Mesothelial cell of epicardium (in vitro differentiated cells): ENCODE measurements at places on chromosomes 3 and 15. TPM values are rescaled to one million over a fixed set of nuclear protein-coding genes. Genes with fewer than 3 reads are reported as not detected.

DNA sequence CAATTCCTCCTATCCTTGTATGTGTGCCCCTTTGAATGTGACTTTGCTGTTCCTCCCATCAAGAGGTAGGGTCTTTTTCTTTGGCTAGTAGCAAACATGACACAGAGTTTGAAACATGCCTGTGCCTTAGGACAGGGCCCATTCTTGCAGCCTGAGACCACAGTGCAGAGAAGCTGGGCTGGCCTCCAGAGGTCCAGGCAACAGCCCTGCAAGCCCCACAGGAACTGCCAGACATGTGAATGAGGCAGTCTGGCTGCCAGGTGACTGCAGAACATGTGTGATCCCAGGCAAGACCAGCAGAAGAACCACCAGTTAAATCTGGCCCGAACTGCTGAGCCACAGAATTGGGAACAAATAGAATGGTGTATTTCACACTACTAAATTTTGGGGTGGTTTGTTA, 1.2 kb upstream of the HGD start:
- H3K4me3 ChIP-seq, result no peak overlapping the region
- no peak overlapping the region for H3K27ac ChIP-seq
- peaks cover 8% of the 10 kb centered on the region for H3K4me1 ChIP-seq
- H3K27me3 ChIP-seq, result no peaks in the 10 kb centered on the region

Gene EFCC1
- 0.29 to 0.67 TPM (median 0.31 TPM) in 3 replicates for total RNA-seq

- H3K4me1 ChIP-seq, result no peaks in the 10 kb centered on the region
- no peaks in the 10 kb centered on the region for H3K27me3 ChIP-seq
- DNase-seq, result no peak
- H3K27ac ChIP-seq, result no peak overlapping the region
- peaks cover 23% of the 10 kb centered on the region for H3K36me3 ChIP-seq
Measured at GRCh38 chr3:187125319-187126031, 13.8 kb downstream of the RPL39L start.

- H3K27ac ChIP-seq, result no peak overlapping the region
- H3K36me3 ChIP-seq, result peaks cover 13% of the 10 kb centered on the region
- no peaks in the 10 kb centered on the region for H3K27me3 ChIP-seq
- H3K4me1 ChIP-seq, result peaks cover 19% of the 10 kb centered on the region
- no peak for DNase-seq
Measured at GRCh38 chr3:183879243-183879642, 5.4 kb downstream of the PARL start.

- no peak overlapping the region for H3K4me3 ChIP-seq
- no peaks in the 10 kb centered on the region for H3K4me1 ChIP-seq
- H3K27me3 ChIP-seq, result no peaks in the 10 kb centered on the region
- no peak for DNase-seq
Measured at GRCh38 chr3:104612218-104612617, 754.5 kb upstream of the ALCAM start.

DNA sequence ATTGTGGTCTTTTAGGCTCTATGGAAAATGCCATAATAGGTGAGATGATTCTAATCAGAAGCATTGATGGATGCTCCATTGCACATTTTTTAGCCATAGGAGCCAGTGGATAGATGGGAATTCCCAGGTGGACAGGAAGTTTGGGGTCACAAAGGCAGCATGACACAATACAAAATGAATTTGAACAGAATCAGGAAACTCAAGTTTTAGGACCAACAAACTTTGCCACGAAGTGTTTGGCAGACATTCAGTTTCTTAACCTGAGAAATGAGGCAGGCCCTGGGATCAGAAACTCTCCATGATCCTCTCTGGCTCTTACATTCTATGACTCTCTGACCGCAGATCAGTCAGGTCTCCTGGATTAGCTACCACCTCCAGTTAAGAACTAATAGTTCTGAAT, 275.4 kb downstream of the TIGIT start:
- no peaks in the 10 kb centered on the region for H3K36me3 ChIP-seq
- H3K27ac ChIP-seq, result no peak overlapping the region
- no peak overlapping the region for H3K4me3 ChIP-seq
- no peaks in the 10 kb centered on the region for H3K4me1 ChIP-seq
- no peaks in the 10 kb centered on the region for H3K27me3 ChIP-seq
- no peak for DNase-seq

DNA sequence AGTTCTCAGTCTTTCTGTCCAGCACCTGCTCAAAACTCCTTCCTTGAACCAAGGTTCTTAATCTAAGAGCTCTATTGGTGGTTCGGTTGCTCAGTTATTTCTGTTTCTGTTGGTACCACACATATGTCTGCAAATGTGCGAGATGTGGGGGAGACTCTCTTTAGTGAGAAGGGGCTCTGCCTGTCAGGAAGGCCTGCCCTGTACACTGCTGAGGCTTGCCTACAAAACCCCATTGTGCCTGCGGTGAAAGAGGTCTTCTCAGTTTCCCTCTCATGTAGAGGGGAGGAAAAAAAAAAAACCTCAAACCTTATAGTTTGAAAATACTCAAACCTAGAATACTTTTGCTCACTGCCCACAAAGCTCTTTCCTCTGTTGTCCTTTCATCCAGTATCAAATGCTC, 142.4 kb downstream of the CLSTN2 start:
- peaks cover 21% of the 10 kb centered on the region for H3K27me3 ChIP-seq
- no peaks in the 10 kb centered on the region for H3K36me3 ChIP-seq
- DNase-seq, result no peak
- H3K4me1 ChIP-seq, result peaks cover 2% of the 10 kb centered on the region
- H3K27ac ChIP-seq, result no peak overlapping the region

GRCh38 chr15:51672913-51673857, 8.1 kb upstream of the SCG3 start:
- peaks cover 5% of the 10 kb centered on the region for H3K4me1 ChIP-seq
- no peak overlapping the region for H3K4me3 ChIP-seq
- H3K27me3 ChIP-seq, result peaks cover 6% of the 10 kb centered on the region
- H3K27ac ChIP-seq, result no peak overlapping the region

DNA sequence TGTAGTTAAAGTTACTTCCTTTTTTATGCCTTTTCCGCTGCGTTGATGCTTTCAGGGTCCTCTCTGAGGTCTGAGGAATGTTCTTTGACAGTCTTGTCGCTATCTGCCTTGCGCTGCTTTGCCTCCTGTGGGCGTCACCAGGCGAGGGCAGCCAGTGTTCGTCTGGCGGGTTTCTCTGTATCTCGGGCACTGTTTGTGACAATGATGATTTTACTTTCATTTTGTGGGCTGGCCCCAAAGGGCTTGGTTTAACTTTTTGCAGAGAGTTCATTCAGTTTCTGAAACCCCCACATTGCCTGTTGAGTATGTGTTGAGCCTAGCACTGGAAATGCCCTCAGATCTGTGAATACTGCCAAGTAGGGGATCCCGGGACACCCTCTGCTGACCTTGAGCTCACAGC, 24.6 kb upstream of the SACM1L start:
- H3K27me3 ChIP-seq, result no peaks in the 10 kb centered on the region
- peaks cover 16% of the 10 kb centered on the region for H3K4me1 ChIP-seq
- no peak overlapping the region for H3K27ac ChIP-seq

Gene RASL12
- 11.7 to 14.0 TPM (median 12.0 TPM) in 3 replicates for total RNA-seq

GRCh38 chr3:109973733-109974132, 636.4 kb upstream of the DPPA4 start:
- H3K27me3 ChIP-seq, result no peaks in the 10 kb centered on the region
- H3K4me3 ChIP-seq, result no peak overlapping the region
- no peak for DNase-seq
- H3K36me3 ChIP-seq, result no peaks in the 10 kb centered on the region
- H3K27ac ChIP-seq, result no peak overlapping the region

GRCh38 chr3:196662711-196663571, 23.4 kb downstream of the NRROS start:
- no peak for DNase-seq
- H3K4me3 ChIP-seq, result no peak overlapping the region
- H3K27ac ChIP-seq, result peak overlapping the region; percentile 75
- H3K36me3 ChIP-seq, result no peaks in the 10 kb centered on the region
- no peaks in the 10 kb centered on the region for H3K27me3 ChIP-seq

DNA sequence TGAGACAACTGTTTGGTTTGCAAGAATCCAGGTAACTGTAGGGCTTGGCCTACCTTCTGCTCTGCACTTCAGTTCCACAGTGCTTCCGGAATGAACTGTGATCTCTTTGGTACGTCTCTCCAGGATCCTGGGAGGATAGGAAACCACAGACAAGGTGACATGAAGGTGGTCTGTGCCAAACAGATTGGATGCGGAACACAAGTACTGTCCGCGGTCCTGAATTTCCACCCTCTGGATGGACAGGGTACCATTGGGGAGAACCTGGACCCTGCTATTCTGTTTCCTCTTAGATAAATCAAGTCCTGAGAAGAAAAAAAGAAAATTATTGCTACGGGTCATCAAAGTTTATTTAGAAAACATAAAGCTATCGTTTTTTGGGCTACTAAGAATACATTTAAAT, 17.3 kb downstream of the IGSF10 start:
- no peak overlapping the region for H3K4me3 ChIP-seq
- H3K36me3 ChIP-seq, result peaks cover 4% of the 10 kb centered on the region
- H3K27ac ChIP-seq, result no peak overlapping the region
- peaks cover 4% of the 10 kb centered on the region for H3K27me3 ChIP-seq
- no peaks in the 10 kb centered on the region for H3K4me1 ChIP-seq

Gene SLC51B
- total RNA-seq, result not detected in 3 replicates

DNA sequence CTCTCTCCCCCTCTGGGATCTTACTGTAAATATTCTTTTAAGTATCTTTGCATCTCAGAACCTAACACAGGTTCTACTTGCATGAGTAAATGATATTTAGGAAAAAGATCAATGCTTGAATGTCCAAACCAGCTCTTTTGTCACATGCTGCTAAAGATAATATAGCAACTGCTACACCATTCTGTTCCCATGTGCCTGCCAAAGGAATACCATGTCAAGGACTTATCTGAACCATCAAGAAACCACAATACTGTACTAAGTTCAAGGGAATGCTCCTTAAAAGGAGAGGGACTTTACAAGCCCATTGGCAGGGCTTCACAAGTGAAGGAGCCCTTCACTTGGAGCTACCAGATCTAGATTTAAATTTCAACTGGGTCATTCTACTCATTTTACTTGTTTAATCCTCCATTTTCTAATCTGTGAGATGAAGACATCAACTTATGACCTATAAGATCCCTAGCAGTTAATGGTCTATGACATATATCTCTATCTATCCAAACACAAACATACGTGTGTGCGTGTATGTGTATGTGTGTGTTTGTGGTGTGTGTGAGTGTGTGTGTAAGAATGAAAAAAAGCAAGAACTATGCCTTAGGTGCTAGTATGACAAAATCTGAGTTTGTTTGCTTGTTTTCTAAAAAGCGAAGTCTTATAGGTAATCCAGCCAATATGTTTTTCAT, 13.0 kb upstream of the SEC62 start:
- H3K4me3 ChIP-seq, result no peak overlapping the region
- no peak for DNase-seq
- H3K27ac ChIP-seq, result no peak overlapping the region
- no peaks in the 10 kb centered on the region for H3K36me3 ChIP-seq
- peaks cover 27% of the 10 kb centered on the region for H3K27me3 ChIP-seq

GRCh38 chr3:17355591-17355990, 386.8 kb downstream of the TBC1D5 start:
- no peak overlapping the region for H3K27ac ChIP-seq
- peaks cover 3% of the 10 kb centered on the region for H3K36me3 ChIP-seq
- H3K27me3 ChIP-seq, result no peaks in the 10 kb centered on the region
- no peak overlapping the region for H3K4me3 ChIP-seq
- peaks cover 14% of the 10 kb centered on the region for H3K4me1 ChIP-seq

DNA sequence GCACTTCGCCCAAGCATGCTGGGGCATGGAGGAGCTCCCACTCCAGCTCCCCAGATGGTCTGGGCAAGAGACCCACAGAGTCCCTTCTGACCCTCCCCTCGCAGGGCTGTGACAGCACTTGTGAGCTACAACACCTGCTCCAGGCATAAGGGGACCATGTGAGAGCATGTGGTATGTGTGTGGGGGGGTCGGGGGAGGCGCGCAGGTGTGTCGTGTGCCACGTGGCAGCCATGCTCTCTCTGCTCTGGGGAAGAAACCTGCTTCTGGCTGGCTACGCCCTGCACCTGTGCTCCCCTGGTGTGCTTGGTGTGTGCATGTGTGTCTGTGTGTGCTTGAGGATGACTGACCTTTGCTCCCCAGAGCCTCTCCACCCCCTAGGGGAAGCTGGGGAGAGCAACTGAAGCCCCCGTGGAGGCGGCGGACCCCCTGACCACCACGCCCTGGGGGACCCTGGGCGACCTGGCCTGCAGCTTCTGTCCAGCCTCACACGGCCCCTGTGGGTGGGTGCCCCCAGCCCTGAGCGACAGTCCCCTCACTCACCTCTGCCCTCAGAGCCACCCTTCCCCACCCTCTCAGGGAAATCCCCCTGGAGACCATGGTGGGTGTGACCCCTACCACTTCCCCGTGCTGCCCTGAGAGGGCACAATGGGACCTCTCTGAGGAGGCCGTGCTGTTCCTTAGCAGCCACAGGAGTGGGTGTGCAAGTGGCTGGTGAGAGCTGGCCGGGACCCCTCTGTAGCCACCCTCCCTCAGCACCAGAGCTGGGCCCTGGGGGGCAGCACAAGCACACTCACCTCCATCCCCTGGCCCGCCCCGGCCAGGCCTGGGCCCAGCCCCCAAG, 16.6 kb upstream of the SEC13 start:
- no peak overlapping the region for H3K27ac ChIP-seq
- peaks cover 32% of the 10 kb centered on the region for H3K27me3 ChIP-seq
- no peaks in the 10 kb centered on the region for H3K4me1 ChIP-seq
- no peak overlapping the region for H3K4me3 ChIP-seq
- no peaks in the 10 kb centered on the region for H3K36me3 ChIP-seq

Gene CMC1
- 12.1 to 15.9 TPM (median 13.4 TPM) in 3 replicates for total RNA-seq

DNA sequence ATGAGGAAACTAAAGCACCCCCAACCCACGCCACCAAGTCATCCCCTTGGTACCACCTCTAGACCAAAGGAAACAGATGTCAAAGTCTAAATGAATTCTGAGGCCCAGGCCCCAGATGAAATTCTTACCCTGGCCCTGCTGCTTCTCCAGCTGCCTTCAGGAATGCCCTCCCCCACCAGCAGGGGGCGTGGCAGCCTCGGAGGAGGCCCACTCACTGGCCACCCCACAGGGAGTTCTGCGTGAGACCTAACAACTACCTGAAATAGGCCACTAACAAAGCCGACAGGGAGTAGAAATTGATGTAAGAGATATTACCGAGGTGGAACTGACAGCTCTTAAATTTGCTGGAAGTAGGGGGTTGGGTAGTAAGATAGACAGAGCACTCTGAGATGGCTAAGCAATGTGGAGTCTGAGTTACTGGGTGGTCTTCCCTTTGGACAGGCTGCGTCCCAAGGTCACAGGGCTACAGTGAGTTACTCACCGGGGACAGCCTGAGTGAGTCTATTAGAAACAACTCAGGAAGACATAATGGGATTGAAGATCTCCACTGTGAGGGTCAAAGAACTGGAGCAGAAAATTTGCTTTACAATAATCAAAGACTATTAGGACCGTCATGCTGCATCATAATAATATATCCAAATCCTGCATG, 240.7 kb downstream of the SHOX2 start:
- DNase-seq, result no peak
- peaks cover 40% of the 10 kb centered on the region for H3K27me3 ChIP-seq
- peaks cover 1% of the 10 kb centered on the region for H3K4me1 ChIP-seq
- H3K27ac ChIP-seq, result no peak overlapping the region

GRCh38 chr3:66761093-66761780, 236.9 kb upstream of the KBTBD8 start:
- H3K4me3 ChIP-seq, result no peak overlapping the region
- H3K4me1 ChIP-seq, result no peaks in the 10 kb centered on the region
- H3K27me3 ChIP-seq, result no peaks in the 10 kb centered on the region
- H3K36me3 ChIP-seq, result no peaks in the 10 kb centered on the region
- no peak for DNase-seq
